ENCODE measurements at places on chromosomes 6 and 20. TPM values are rescaled to one million over a fixed set of nuclear protein-coding genes. Genes with fewer than 3 reads are reported as not detected.

The LST1 gene
- not detected for total RNA-seq

- no peak for DNase-seq
Observed at GRCh38 chr6:37699138-37699766, 1.6 kb upstream of the MDGA1 start.

DNA sequence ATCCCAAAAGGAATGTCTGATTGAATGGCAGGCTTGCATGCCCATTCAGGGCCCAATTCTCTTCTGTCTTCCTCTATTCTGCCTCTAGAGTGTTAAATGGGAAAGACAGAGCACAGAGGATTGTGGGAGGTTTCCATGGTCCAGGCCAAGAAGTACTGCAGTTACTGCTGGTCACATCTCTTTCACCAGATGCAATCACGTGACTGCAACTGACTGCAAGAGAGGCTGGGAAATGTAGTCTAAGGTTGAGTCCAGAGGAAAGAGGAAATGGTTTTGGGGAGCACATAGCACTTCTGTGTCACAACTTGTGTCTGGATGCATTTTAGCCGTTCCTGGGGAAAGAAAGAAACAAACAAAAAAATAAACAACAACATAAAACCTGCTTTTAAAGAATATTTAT, 336.4 kb upstream of the BTBD3 start:
- no peak for DNase-seq

GRCh38 chr6:32947552-32948465, 5.1 kb downstream of the HLA-DMA start:
- DNase-seq, result peak; percentile 29

GRCh38 chr20:63402181-63402859, 41.2 kb upstream of the CHRNA4 start:
- DNase-seq, result no peak
